ENCODE measurements at places on chromosomes 12 and 14.
A peak's percentile ranks its signal among the peaks of the same experiment; 100 is the strongest.

GRCh38 chr14:28001002-28001401 is 765.6 kb upstream of the FOXG1 start:
- no peak for DNase-seq

GRCh38 chr14:29410581-29410980 is 517.1 kb downstream of the PRKD1 start:
- no peak for DNase-seq

DNA sequence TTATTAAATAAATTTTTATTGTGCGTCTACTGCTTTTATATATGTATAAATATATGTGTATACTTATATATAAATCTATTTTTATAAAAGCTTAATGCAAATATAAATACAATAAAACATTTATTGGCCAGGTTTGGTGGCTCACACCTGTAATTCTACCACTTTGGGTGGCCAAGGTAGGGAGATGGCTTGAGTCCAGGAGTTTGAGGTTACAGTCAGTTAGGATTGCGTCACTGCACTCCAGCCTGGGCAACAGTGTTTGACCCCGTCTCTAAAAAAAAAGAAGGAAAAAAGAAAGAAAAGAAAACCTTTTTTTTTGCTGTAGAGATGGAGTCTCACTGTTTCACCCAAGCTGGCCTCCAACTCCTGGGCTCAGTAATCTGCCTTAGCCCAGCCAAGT is 20.9 kb downstream of the ACTR6 start:
- DNase-seq = no peak

GRCh38 chr14:97120611-97121031 is 323.4 kb downstream of the VRK1 start:
- DNase-seq = peak; percentile 71

DNA sequence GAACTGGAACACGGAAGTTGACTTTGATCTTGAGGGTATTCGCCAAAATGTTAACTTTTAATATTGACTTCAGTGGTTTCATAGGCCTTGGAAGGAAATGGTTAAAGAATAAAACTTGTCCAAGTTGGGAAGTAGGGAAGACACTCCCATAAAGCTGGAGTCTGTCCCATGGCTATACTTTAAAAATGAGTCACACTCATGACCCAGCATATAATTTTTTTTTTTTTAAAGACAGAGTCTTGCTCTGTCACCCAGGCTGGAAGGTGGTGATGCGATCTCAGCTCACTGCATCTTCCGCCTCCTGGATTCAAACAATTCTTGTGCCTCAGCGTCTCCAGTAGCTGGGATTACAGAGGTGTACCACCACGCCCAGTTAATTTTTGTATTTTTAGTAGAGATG is 19.6 kb downstream of the TMPRSS12 start:
- no peak for DNase-seq

DNA sequence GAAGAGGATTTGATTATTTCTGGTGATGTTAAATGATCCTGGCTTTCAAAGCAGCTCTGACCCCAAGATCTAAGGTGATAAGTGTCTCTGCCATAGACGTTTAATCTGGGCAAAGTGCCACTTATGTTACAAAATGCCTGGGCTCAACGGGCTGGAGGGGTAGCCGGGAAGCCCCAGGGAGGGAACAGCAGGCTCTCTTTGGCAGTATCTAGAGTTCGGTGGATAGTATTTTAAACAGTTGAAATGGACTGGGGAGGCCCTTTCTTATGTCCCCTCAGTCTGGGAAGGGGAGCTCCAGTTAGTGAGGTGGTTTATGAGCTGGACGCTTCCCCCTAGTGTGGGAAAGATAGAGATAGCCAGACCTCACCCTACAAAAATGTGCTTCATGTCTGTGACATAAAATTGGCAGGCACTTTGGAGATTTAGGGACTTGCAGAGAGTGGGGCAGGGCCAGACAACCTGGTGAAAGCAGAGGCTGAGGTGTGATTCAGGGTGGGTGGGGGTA is 5.5 kb upstream of the HOXC11 start:
- DNase-seq = no peak

GRCh38 chr14:74402401-74403251 is 23.4 kb downstream of the SYNDIG1L start:
- no peak for DNase-seq

DNA sequence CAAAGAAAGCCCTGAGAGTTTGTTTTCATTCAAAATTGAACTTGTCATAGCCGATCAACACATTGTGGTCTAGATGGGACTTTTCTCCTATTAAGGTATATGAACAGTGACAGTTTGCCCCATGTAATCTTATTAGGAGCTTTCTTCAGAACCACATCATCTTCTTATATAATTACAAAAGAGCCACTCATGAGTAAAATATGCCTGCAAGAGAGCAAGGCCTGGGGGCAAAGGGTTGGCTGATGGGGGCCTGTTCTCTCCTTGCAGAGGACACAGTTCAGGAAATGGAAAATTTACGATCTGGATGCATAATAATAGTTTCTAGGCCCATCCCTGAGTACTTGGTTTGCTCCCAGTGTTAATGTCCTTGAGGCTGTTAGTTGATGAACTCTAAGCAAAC is 87.8 kb downstream of the FLRT2 start:
- DNase-seq = no peak

- DNase-seq = no peak
These were observed 37.5 kb downstream of the TTC7B start for GRCh38 chr14:90778571-90779255.

DNA sequence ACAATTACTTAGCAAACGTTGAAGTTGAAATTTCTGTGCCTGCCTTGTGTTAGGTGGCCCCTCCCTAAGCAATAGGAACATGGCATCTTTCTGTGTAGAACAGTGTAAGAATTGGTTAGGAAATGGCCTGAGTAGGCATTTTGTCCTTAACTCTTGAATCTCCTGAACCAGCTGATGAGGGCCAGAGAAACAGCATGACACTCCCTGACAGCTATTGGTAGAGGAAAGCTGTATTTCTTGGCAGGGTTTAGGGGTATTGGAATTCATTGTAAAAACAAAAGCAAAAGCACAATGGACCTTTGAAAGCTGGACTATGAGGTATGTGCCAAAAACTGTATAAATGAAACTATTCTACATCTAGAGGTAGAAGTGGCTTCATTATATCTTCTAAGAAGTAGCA is 40.6 kb upstream of the LRTM2 start:
- no peak for DNase-seq
